Activated CD8-positive, alpha-beta memory T cell treated with anti-CD3 and anti-CD28 coated beads, Interleukin-2, amount 10 ng/mL, durations not matched to agents 7 days and 5 days (primary cell): ENCODE measurements at places on chromosomes 7 and 10. TPM values are rescaled to one million over a fixed set of nuclear protein-coding genes. Genes with fewer than 3 reads are reported as not detected.
A peak's percentile ranks its signal among the peaks of the same experiment; 100 is the strongest.

The GALNT17 gene
- total RNA-seq = not detected

The NODAL gene
- not detected for total RNA-seq

GRCh38 chr10:122251459-122252255 is 19.4 kb upstream of the BTBD16 start:
- peak; percentile 26 for DNase-seq
- no peak overlapping the region for H3K27ac ChIP-seq
- no peak overlapping the region for H3K4me3 ChIP-seq
- no peaks in the 10 kb centered on the region for H3K4me1 ChIP-seq

- H3K27ac ChIP-seq = no peak overlapping the region
- no peak for DNase-seq
Observed at GRCh38 chr7:146889806-146890555, 773.4 kb downstream of the CNTNAP2 start.

- no peaks in the 10 kb centered on the region for H3K27me3 ChIP-seq
- peaks cover 13% of the 10 kb centered on the region for H3K36me3 ChIP-seq
- DNase-seq = no peak
- H3K4me1 ChIP-seq = peaks cover 25% of the 10 kb centered on the region
- no peak overlapping the region for H3K4me3 ChIP-seq
- no peak overlapping the region for H3K27ac ChIP-seq
Observed at GRCh38 chr7:43888993-43889945, 17.1 kb downstream of the URGCP start.

DNA sequence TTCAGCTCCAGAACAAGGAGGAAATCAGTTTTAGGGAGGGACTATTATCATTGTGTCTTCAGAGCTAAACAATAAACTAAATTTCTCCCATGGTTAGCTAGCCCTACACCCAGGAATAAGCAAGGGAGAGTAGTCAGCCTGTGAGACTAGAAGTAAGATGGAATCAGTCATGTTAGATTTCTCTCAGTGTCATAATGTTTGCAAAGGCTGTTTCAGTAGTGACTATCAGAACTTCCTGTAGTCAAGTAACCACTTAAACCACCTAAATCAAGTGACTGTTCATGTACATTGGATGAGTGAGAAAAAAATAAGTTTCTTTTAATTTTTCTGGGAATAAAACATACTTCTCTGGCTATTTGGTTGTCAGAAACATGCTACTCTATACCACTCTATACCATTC is 121.6 kb downstream of the KCND2 start:
- no peak overlapping the region for H3K27ac ChIP-seq
- no peak overlapping the region for H3K4me3 ChIP-seq
- H3K4me1 ChIP-seq = no peaks in the 10 kb centered on the region
- no peaks in the 10 kb centered on the region for H3K27me3 ChIP-seq

The TMEM168 gene
- 18.0 TPM for total RNA-seq
